NCI-H1694 (cell line): ENCODE measurements at places on chromosomes 16 and 17.

GRCh38 chr16:89504091-89504490, 4.1 kb upstream of the SPG7 start:
- no peak for DNase-seq

DNA sequence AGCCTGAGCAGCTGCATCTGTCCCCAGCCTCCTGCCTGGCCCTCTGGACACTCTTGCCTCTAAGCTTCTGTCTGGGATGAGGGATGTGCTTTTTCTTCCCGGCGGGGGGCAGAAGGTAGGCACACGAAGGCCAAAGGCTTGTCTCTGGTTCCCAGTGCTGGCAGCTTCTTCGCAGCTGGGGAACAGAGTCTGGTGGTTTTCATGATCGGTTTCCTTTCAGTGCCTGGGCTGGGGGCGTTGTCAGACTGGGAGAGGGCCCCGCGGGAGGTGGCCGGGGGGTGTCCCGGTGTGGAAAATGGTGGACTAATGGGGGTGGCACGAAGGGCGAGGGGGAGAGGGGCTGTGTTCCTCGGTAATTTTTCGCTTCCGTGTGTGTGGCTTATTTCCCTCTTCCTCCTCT, 988 bp downstream of the RAP1GAP2 start:
- DNase-seq: no peak

- no peak for DNase-seq
Measured at GRCh38 chr17:30805944-30806456, 18.5 kb downstream of the CRLF3 start.

- DNase-seq: peak; percentile 59
Measured at GRCh38 chr17:16398270-16399267, 16.8 kb upstream of the TRPV2 start.

- no peak for DNase-seq
Measured at GRCh38 chr16:66976746-66977145, 11.6 kb upstream of the CES4A start.

GRCh38 chr17:61157246-61157886, 242.3 kb upstream of the TBX2 start:
- DNase-seq: no peak

DNA sequence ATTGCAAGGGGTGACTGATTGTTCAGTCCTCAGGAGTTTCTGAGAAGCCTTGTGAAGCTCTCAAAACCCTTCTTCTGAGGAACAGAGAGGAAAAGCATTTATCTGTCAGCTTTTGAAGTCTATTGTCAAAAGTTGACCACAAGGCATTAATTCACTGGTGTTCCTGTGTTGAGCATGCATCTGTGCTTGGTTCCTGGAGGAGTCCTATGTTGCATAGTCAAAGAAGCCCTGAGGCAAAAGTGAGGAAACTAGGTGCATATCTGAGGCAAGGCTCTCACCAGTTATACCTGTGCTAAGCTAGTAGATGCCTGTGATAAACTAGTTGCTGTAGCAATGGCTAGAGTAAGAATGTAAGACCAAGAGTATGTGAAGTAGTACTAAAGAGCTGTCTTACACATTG, 1.8 kb upstream of the HEATR6 start:
- DNase-seq: no peak

DNA sequence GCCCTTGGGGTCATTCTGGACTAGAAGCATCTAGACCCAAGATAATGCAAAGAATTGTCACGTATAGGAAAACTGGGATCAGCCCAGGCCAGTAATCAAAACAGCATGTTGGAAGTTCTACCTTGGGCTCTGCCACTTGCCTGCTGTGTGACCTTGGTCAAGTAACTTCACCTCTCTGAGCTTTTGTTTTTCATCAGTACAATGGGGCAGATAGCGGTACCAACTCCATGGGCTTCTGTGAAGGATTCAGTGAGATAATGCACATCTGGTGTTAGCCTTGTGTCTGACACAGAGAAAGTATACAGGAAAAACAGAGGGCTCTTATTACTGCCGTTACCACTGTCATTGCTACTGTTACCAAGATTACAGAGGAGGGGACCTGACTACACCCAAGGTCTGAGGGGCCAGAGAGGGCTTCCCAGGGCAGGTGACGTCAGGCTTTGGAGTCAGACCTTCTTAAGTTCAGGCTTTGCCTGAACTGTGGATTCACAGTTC, 24.6 kb downstream of the CMIP start:
- no peak for DNase-seq

- no peak for DNase-seq
Measured at GRCh38 chr16:1295465-1295864, 14.0 kb upstream of the UBE2I start.
